ENCODE measurements at places on chromosomes 13 and 19. TPM values are rescaled to one million over a fixed set of nuclear protein-coding genes. Genes with fewer than 3 reads are reported as not detected.

Gene ZNF579
- total RNA-seq, result 6.4 TPM

Gene ZNF177
- 0.45 TPM for total RNA-seq

Gene EXOC3L2
- total RNA-seq, result not detected

Gene FGF22
- not detected for total RNA-seq

Gene GTF2F2
- total RNA-seq, result 15.5 TPM

Gene FUT6
- 0.18 TPM for total RNA-seq

Gene LPAR2
- total RNA-seq, result 42.1 TPM

Gene ZNF714
- 22.0 TPM for total RNA-seq

Gene MIA
- total RNA-seq, result not detected

Gene LGALS7
- total RNA-seq, result not detected

Gene KLF5
- 6.4 TPM for total RNA-seq

Gene MBD3L3
- not detected for total RNA-seq

Gene SLC1A5
- 90.6 TPM for total RNA-seq

Gene FFAR2
- total RNA-seq, result not detected

Gene SERTM1
- not detected for total RNA-seq

Gene IGFL4
- total RNA-seq, result not detected

Gene LAIR2
- 3.7 TPM for total RNA-seq

Gene LYPD4
- total RNA-seq, result not detected

Gene CLEC17A
- total RNA-seq, result not detected

Gene RPS19
- total RNA-seq, result 3,459 TPM

Gene MEDAG
- not detected for total RNA-seq

Gene IL27RA
- 82.9 TPM for total RNA-seq

Gene ZNF729
- not detected for total RNA-seq

Gene C1QTNF9
- not detected for total RNA-seq

Gene MTUS2
- total RNA-seq, result not detected

Gene LSM7
- total RNA-seq, result 131 TPM

Data from activated naive CD4-positive, alpha-beta T cell treated with anti-CD3 and anti-CD28 coated beads, Interleukin-2, amount 10 ng/mL, durations not matched to agents 5 hours and 36 hours (primary cell).